GM20000 (cell line): ENCODE measurements at places on chromosomes 16 and 17.

GRCh38 chr17:82675476-82676245 is 22.8 kb downstream of the RAB40B start:
- DNase-seq: no peak

DNA sequence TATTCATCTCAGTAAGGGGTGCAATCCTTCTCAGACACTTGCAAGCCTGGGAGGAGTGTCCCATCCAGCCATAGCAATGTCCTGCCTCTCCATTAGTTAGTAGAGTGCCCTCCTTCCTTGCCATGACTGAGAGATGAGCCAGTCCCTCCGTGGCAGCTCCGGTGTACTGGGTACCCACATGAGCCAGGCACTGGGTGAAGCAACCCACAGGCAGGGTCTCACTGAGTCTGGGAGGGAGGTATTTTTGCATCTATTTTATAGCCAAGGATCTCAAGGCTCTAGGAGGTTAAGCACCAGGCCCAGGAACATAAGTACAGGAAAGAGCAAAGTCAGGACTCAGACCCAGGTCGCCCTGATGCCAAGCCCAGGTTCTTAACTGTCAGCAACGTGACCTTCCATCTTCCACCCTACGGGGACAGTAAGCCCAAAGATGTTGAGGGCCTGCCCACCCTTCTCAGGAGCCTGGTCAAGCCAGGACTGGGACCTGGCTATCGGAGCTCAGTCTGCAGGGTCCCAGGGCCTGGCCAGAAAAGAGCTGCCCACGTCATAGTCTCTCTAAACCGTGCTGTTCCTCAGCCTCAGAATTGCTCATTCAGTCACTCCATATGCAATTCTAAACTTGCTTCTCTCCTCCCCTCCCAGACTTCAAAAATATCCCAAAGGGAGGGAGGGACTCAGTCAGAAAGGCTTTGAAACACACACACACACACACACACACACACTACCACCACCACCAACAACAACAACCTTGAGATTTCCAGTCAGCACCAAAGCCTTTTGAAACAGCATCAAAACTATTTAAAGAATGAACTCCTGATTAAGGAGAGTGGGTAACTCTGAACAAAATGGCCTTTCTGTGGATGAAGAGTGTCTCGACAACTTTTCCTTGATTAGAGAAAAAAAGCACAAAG is 16.6 kb downstream of the NOS2 start:
- DNase-seq: no peak

GRCh38 chr16:49463529-49463928 is 89.9 kb downstream of the C16orf78 start:
- DNase-seq: peak; percentile 85

GRCh38 chr16:72936408-72936807 is 111.5 kb downstream of the ZFHX3 start:
- no peak for DNase-seq

- DNase-seq: no peak
Observed at GRCh38 chr16:9235867-9236266, 144.4 kb downstream of the HAPSTR1 start.

GRCh38 chr16:3073448-3073847 is 8.0 kb downstream of the IL32 start:
- no peak for DNase-seq
